Mesothelial cell of epicardium (in vitro differentiated cells): ENCODE measurements at places on chromosomes 4 and X. TPM values are rescaled to one million over a fixed set of nuclear protein-coding genes. Genes with fewer than 3 reads are reported as not detected.

GRCh38 chrX:153494061-153494460, 719 bp upstream of the BGN start:
- DNase-seq, result no peak

GRCh38 chr4:183903021-183903760, 1.9 kb upstream of the STOX2 start:
- DNase-seq, result no peak

CCKAR gene
- total RNA-seq, result not detected in 3 replicates

FGG gene
- total RNA-seq, result 1.0 to 2.5 TPM (median 1.6 TPM) in 3 replicates

CXorf49 gene
- total RNA-seq, result not detected in 3 replicates
